ENCODE measurements at places on chromosomes 16 and 17. TPM values are rescaled to one million over a fixed set of nuclear protein-coding genes. Genes with fewer than 3 reads are reported as not detected.

DNA sequence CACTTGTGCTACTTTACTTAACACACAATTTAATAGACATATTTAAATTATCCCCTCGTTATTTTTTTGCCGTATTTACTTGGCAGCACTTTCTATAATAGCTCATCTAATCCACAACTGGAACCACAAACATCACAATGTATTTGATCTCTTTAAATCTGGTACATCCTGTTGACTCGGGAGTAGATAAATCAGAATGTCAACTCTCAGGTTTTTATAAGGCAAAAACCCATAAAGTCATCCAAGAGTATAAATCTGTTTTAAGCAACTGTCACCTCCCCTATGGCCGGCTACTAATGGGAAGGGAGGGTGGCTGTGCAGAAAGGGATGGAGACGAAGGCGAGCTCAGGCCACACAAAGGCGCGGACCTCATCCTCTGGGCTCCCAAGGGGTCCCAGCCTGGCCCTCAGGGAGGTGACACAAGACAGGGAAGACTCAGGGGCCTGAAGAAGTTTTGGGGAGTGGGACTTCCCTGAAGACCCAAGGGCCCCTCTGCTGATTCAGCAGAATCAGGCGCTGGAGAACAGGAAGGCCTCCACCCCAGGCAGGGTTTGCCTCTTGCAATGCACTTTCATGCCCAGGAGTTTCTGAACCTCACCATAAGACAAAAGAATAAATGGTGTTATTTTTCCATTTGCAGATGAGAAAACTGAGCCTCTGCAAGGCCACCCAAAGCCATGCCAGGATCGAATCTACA, 122.5 kb downstream of the ZNF423 start:
- no peak for DNase-seq

DNA sequence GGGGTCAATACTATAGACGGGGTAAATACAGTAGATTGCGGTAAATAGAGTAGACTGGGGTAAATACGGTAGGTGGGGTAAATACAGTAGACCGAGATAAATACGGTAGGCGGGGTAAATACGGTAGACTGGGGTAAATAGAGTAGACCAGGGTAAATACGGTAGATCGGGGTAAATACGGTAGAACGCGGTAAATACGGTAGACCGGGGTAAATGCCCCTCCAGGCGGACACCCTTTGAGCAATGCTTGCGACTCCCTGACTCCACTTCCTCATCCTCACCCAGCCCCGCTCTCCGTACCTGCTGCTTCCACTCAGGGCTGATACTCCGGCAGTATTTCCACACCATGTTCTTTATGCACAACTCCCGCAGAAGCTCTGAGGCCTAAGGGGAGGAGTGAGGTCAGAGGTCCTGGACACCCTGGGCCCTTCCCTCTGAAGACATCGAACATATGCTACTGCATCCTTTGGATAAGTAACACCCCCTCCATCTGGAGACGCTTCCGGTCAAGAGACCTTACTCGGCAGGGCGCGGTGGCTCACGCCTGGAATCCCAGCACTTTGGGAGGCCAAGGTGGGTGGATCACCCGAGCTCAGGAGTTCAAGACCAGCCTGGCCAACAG, 13.3 kb upstream of the CRK start:
- DNase-seq, result no peak

GRCh38 chr17:13594762-13595598, 6.7 kb downstream of the HS3ST3A1 start:
- DNase-seq, result peak; percentile 84

ALOX12 gene
- total RNA-seq, result not detected

BAIAP3 gene
- 1.9 TPM for total RNA-seq

DNA sequence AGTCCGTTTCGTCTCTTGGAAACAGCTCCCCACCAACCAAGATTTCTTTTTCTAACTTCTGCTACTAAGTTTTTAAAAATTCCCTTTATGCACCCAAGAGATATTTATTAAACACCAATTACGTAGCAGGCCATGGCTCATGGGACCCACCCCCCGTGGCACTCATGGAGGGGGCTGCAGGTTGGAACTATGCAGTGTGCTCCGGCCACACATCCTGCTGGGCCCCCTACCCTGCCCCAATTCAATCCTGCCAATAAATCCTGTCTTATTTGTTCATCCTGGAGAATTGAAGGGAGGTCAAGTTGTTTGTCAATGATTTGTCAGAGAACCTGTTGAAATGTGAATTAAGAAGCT, 48.2 kb downstream of the IL21R start:
- DNase-seq, result no peak

GRCh38 chr16:57497121-57497520, 10.8 kb upstream of the DOK4 start:
- no peak for DNase-seq

DNA sequence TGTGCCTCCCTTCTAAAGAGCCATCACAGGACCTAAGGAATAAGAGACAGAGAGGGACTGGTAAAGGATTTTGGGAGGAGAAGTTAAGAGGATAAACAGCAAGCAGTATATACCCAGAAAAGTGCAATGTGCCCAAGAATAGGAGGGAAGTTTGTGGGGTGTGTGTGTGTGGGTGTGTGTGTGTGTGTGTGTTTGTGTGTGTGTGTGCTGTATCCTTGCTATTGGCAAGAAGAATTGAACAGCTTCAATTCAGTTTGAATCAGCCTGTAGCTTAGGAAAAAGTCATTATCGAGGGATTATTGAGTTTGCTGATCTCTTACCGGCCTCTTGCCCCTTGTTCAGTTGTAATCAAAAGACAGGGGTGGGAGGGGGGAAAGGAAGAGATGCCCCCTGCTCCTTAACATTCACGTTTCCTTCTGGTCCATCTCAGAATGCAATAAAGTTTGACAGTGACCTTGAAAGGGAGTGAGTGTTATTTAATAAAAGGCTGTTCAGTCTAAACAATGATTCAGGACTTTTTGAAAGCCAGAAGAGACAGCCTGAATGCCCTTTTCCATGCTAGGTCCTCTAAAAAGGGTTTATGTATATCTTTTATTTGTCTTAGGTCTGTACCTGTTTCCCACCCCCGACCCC, 23.9 kb upstream of the MAPT start:
- no peak for DNase-seq

WDR81 gene
- total RNA-seq, result 10.2 TPM

CDRT15L2 gene
- not detected for total RNA-seq

DNA sequence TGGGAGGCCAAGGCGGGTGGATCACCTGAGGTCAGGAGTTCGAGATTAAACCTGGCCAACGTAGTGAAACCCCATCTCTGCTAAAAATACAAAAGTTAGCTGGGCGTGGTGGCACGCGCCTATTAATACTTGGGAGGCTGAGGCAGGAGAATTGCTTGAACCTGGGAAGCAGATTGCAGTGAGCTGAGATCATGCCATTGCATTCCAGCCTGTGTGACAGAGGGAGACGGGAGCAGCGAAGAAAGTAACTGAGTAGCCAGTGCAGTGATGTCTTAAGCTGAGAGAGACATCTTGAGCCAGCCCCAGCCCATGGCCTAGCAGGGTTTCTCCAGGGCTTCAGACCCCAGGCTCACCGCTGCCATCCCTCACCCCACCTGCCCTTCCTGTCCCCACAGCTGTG, 9.8 kb upstream of the SMIM5 start:
- no peak for DNase-seq

GRCh38 chr17:7328840-7329373, at the start of gene NEURL4:
Gene NEURL4 (minus strand): TSS chr17:7329335. CDS start chr17:7329312, 23 bp downstream.
- no peak for DNase-seq

- no peak for DNase-seq
Measured at GRCh38 chr16:88337021-88337420, 45.7 kb upstream of the ZNF469 start.

DNA sequence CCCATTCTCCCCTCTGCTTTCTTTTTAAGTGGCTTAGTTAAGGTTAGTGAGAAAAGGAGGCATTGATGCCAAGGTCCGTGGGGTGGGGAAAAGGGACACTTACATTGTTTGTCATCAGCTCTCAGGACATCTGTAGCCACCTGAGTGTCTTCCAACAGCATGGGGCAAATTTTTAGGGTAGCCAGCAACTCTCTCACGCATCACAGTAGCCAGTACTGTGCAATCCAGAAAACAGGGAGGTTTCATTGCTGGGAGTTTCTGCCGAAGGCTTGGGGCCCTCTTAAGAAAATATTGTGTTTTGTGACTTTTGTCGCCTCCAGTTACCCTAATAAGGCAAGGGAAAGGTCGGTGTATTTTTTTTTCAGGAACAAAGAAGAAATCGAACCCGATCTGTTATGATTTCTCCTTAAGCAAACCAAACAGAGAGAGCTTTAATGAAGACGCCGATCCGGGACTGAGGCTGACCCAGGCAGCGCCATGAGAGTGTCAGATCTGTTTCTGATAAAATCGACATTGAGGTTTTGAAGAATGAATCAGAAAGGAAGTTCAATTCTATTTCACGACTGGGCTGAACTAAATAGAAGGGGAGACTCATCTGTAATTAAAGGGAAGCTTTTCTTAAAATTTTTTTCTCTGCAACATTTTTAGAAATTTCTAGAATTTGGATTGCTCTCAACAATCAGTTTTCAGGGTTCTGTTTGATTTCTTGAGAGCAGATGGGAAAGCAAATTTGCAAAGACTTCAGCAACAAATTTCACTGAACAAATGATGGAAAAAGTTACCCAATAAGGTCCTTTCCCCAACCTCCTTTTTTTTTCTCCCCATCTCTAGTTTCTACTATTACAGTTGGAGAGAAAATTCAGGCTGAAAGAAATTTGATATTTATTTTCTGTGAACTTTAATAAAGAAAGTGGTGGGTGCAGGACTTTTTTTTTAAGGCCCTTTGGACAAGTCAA, 144.7 kb upstream of the IRX3 start:
- DNase-seq, result no peak

OTOA gene
- 0.07 TPM for total RNA-seq

WNT3 gene
- 1.9 TPM for total RNA-seq

GRCh38 chr17:66717641-66718058, 117.3 kb upstream of the CACNG5 start:
- no peak for DNase-seq

GRCh38 chr17:9022573-9023391, 1.5 kb downstream of the NTN1 start:
- peak; percentile 39 for DNase-seq

C1QTNF1 gene
- 29.3 TPM for total RNA-seq
